ENCODE measurements at places on chromosomes 1 and 21.

- DNase-seq, result no peak
Observed at GRCh38 chr1:53478502-53478818, 19.3 kb downstream of the DMRTB1 start.

- DNase-seq, result no peak
Observed at GRCh38 chr1:115867216-115867615, 26.3 kb upstream of the NHLH2 start.

- no peak for DNase-seq
Observed at GRCh38 chr1:183817576-183818288, 12.8 kb downstream of the RGL1 start.

GRCh38 chr1:94512816-94513215, 28.7 kb downstream of the F3 start:
- DNase-seq, result no peak

- no peak for DNase-seq
Observed at GRCh38 chr1:186030453-186030852, 296.3 kb downstream of the HMCN1 start.

All from trophoblast cell (in vitro differentiated cells and primary cell).